ENCODE measurements at places on chromosomes 16 and 17. TPM values are rescaled to one million over a fixed set of nuclear protein-coding genes. Genes with fewer than 3 reads are reported as not detected.

Gene PIRT
- not detected for total RNA-seq

Gene RAMP2
- total RNA-seq, result 50.3 TPM

Gene CA5A
- not detected for total RNA-seq

Gene AOC3
- total RNA-seq, result 8.0 TPM

Gene OR3A2
- total RNA-seq, result not detected

Gene IL21R
- total RNA-seq, result 0.13 TPM

DNA sequence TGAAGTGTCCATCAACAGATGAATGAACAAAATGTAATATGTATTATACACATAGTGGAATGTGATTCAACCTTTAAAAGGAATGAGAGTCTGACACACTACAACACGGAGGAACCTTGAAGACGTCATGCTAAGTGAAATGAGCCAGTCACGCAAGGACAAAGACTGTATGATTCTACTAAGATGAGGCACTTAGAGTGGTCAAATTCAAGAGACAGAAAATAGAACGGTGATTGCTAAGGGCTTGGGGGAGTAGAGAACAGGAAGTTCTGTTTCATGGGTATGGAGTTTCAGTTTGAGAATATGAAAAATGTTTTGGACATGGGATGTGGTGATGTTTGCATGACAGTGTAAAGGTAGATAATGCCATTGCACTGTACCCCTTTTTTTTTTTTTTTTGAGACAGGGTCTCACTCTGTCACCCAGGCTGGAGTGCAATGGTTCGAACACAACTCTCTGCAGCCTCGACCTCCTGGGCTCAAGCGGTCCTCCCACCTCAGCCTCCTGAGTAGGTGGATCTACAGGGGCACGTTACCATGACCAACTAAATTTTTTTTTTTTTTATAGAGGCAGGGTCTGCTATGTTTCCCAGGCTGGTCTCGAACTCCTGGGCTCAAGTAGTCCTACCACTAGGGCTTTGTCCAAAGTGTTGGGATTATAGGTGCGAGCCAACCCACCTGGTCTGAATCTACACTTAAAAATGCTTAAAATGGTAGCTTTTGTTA, 2.9 kb upstream of the CCDC102A start:
- H3K27ac ChIP-seq, result no peak overlapping the region
- no peaks in the 10 kb centered on the region for H3K27me3 ChIP-seq
- H3K4me3 ChIP-seq, result no peak overlapping the region

- peaks cover 84% of the 10 kb centered on the region for H3K4me1 ChIP-seq
- peak; percentile 73 for DNase-seq
- H3K27me3 ChIP-seq, result no peaks in the 10 kb centered on the region
- H3K4me3 ChIP-seq, result peak overlapping the region; percentile 31
Observed at GRCh38 chr17:78883089-78883532, 19.9 kb downstream of the CEP295NL start.

GRCh38 chr16:74732707-74733350, 32.2 kb upstream of the MLKL start:
- H3K27ac ChIP-seq, result no peak overlapping the region
- peaks cover 34% of the 10 kb centered on the region for H3K27me3 ChIP-seq
- no peaks in the 10 kb centered on the region for H3K4me1 ChIP-seq
- DNase-seq, result no peak
- H3K36me3 ChIP-seq, result no peaks in the 10 kb centered on the region

GRCh38 chr17:82384730-82385481, 13.3 kb downstream of the UTS2R start:
- no peak overlapping the region for H3K27ac ChIP-seq
- no peaks in the 10 kb centered on the region for H3K36me3 ChIP-seq
- peaks cover 30% of the 10 kb centered on the region for H3K27me3 ChIP-seq
- H3K4me3 ChIP-seq, result no peak overlapping the region

GRCh38 chr17:76189247-76189646, 48.2 kb upstream of the FOXJ1 start:
- DNase-seq, result no peak
- no peak overlapping the region for H3K4me3 ChIP-seq
- no peaks in the 10 kb centered on the region for H3K4me1 ChIP-seq
- no peaks in the 10 kb centered on the region for H3K27me3 ChIP-seq
- H3K36me3 ChIP-seq, result no peaks in the 10 kb centered on the region

DNA sequence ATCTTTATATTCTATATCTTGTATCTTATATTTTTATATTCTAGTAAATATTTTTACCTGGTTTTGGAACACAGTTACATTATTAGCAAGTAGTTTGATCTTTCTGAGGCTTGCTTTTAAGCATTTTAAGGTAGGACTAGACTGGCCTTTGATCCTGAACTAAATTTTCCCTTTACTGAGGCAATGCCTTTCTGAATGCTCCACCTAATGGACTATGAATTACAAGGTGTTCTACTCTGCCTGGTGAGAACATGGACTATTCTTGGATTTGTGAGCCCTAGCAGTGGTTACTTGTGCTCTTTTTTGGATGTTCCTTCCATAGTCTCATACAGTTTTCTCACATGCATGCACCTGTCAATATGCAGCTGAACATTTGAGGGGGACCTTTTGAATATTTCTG, 32.5 kb upstream of the SMIM36 start:
- H3K36me3 ChIP-seq, result no peaks in the 10 kb centered on the region
- no peaks in the 10 kb centered on the region for H3K27me3 ChIP-seq
- DNase-seq, result no peak
- no peaks in the 10 kb centered on the region for H3K4me1 ChIP-seq
- no peak overlapping the region for H3K27ac ChIP-seq

DNA sequence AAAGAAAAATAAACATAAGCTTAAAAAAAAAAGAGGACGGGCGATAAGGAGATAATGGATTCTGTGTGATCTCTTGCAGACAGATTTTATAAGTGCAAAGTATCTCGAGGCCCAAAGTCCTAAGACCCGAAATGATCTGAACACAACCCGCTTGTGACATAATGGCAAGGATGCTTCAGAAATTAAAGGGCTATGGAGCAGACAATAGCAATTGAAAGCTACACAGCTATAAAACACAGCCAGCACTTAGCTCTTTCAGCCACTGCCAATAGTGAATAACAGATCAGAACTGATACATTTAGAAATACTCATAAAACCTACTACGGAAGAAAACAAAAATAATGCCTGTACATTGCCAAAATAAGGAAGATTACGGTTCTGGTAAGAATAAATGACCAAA, 117.5 kb downstream of the ZFHX3 start:
- peaks cover 3% of the 10 kb centered on the region for H3K4me1 ChIP-seq
- H3K36me3 ChIP-seq, result no peaks in the 10 kb centered on the region
- H3K4me3 ChIP-seq, result no peak overlapping the region
- no peak overlapping the region for H3K27ac ChIP-seq

- no peak overlapping the region for H3K4me3 ChIP-seq
- no peaks in the 10 kb centered on the region for H3K4me1 ChIP-seq
- H3K36me3 ChIP-seq, result no peaks in the 10 kb centered on the region
- peak; percentile 26 for DNase-seq
- H3K27me3 ChIP-seq, result peaks cover 15% of the 10 kb centered on the region
Observed at GRCh38 chr16:71499775-71500364, 10.7 kb upstream of the ZNF19 start.

DNA sequence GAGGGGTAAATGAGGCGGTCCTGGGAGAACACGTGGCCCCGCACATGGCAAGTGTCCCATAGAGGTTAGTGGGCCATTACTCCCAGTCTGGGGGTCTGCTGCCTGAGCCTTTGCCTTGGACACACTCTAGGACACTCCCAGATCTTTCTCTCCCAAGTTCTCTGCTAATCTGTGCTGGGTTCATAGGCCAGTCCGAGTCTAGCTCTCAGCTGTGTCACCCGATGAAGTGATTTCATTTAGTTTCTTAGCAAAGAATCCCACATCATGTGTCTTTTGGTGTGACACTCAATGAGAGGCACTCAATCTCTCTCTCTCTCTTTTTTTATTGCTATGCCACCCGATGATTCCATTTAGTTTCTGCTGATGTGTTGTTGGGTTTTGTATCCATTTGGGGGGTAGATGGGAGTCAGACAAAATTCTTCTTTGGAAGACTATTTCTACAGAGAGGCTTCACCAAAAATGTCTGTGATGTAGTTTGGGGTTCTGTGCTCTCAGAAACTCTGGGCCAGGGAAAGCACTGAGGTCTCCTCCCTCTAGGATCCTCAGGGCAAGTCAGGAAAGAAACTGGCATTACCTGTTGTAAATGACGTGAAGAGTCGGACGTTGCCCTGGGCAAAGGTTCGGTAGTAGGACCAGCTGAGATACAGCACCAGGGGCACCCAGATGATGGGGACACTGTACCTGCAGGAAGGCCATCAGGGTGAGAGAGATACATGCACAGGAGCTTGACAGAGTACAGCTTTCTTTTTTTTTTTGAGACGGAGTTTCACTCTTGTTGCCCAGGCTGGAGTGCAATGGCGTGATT, 25.2 kb upstream of the MLKL start:
- DNase-seq, result no peak
- no peak overlapping the region for H3K4me3 ChIP-seq
- H3K4me1 ChIP-seq, result no peaks in the 10 kb centered on the region
- no peaks in the 10 kb centered on the region for H3K36me3 ChIP-seq
